Activated CD4-positive, alpha-beta T cell treated with anti-CD3 and anti-CD28 coated beads for 24 hours (primary cell): ENCODE measurements at places on chromosomes 7 and 10.

DNA sequence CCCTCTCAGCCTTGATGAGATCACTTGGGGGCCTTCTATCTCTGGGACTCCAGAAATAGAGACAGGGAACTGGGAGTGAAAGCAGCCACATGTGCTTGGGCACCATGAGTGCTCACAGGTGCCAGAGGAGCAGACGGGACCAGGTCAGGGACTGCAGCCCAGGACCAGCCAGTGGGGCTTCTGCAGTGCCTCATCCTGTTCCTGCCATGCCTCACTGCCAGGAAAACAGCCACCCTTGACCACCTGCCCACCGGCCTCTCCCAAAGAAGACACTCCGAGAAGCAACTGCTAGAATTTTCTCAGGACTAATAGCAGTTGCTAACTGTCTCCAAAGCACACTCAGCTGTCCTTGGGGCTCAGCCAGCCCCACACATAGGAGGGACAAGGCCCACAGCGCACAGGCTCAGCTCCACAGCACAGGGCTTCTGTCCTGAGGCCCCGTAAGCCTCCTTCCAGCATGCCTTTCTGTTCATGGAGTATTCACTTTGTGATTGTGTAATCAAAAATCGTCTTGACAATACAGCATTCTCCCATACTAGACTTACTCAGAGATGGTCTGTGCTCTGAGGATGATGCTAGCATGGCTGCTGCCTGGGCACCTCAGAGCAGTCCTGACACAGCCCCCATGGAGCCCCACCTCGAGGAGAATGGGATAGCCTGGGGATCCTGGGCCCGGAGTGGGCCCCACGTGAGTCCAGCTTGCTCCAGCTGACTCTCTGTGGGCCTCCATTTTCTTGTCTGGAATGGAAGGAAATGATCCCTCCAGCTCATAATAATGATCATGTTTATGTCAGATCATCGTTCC is 115.7 kb upstream of the RET start:
- DNase-seq = no peak

GRCh38 chr10:32366588-32366987 is 19.6 kb upstream of the EPC1 start:
- no peak for DNase-seq

GRCh38 chr7:116500078-116500853 is 728 bp downstream of the CAV2 start:
- DNase-seq = peak; percentile 18

GRCh38 chr7:36191292-36191920 is 38.4 kb downstream of the EEPD1 start:
- no peak for DNase-seq

DNA sequence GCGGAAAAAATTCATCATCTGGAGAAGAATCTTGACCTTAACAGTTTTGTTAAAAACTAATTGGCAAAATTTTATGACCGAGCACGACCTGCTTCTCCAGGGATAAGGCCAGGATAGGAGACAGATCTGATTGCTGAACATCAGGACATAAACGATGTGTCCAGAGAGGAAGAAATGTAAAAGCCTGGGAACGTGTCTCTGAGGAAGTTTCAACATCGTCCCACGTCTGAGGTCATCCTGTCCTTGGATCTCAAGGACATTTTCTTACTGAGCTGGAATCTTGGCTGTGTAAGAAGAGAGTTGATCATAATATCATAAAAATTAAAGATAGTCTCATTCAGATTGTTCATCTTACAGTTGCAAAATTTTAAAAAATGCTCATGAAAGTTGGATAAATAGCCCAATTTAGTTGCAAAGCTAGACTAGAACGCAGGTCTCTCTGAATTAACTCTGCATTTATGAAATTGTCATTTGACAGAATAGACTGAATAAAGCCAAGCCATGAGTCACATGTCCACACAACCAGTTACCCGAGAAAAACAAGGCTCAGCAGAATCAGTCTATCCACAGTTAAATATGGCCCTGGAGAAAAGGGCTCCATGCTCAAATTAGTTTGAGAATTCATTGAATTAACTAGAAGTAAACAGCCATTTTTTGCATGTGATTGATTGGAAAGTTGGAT is 120.0 kb upstream of the EGFR start:
- DNase-seq = no peak

- no peak for DNase-seq
Measured at GRCh38 chr7:100163871-100164270, 4.5 kb downstream of the GAL3ST4 start.

- DNase-seq = no peak
Measured at GRCh38 chr10:70960316-70960715, 72.0 kb upstream of the PCBD1 start.

DNA sequence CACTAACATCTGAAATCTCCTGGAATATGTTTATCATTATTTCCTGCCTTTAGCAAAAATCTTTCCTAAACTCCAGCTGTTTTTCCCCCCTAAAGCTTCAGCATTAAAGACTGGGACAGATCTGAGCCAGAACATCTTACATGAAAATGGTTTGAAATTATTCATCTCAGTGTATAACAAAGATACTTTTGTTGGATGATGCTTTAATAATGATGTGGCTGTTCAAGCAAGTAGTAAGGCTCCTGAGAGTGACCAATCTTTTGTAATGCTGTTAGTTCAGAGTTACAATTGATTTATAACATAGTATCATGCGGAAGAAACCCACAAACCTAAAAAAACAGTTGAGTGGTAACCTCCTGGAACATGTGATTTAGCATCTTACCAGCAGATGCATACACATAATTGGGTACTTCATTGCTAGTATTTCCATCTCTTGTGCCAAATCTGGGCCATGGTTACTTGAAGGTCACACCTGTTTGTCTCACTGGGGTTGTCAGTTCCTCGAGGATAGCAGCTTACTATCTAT is 1.5 kb downstream of the BZW2 start:
- DNase-seq = no peak

DNA sequence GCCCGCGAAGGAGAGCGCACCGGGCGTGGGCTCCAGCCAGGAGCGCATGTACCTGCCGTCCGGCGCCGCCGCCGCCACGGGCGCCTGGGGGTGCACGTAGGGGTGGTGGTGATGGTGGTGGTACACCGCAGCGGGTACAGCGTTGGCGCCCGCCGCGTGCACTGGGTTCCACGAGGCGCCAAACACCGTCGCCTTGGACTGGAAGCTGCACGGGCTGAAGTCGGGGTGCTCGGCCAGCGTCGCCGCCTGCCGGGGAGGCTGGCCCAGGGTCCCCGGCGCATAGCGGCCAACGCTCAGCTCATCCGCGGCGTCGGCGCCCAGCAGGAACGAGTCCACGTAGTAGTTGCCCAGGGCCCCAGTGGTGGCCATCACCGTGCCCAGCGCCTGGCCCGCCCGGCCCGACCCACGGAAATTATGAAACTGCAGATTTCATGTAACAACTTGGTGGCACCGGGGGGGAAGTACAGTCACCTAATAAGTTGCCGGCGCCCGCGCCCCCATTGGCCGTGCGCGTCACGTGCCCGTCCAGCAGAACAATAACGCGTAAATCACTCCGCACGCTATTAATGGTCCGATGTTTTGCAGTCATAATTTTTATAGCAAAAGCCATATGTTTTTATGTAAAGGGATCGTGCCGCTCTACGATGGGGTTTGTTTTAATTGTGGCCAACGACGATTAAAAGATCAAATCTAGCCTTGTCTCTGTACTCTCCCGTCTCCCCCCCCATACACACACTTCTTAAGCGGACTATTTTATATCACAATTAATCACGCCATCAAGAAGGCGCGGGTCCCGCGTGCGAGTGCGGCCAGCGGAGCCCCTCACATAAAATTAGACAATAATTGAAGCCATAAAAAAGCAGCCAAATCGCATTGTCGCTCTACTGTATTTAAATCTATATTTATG is at the start of gene HOXA9:
TSS of gene HOXA9 (minus strand) at position 449 of the 907 bp plus-strand sequence. CDS start at position 369, 80 bp downstream.
- DNase-seq = no peak

DNA sequence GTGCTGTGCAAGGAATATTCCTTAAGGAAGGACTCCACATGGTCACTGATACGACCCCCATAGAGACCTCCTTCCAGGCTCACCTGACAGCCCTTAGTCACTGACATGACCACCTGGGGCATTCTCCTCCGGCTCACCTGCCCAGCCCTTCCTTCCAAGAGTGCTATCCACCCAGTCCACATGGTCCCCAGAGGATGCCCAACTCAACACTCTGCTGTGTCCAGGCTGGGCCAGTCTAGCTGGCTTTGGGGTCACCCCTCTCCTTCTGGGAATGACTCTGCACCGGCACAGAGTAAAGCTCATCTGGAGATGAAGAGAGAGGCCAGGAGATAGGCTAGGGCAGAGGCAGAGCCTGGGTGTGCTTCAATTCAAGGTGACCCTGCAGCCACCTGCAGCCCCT is 300.8 kb downstream of the TNS3 start:
- no peak for DNase-seq

DNA sequence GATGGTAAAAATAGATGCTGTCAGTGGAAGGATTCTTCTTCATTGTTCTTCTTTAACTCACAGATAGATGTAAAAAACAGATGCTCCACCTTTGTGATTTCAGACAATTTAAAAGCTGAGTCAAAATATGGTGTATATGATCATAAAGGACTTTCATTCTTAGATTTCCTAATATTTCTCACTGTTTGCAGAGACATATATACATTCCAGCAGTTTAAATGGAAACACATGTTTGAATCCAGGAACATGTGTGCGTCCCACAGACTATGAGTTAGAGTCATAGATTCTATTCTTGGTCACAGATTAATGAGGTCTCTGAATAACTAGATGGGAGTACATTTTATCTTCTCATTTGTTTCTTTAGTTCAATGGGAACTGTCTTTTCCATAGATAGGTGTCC is 109.6 kb downstream of the BICC1 start:
- no peak for DNase-seq

- no peak for DNase-seq
Measured at GRCh38 chr7:26143298-26144048, 8.5 kb upstream of the NFE2L3 start.

DNA sequence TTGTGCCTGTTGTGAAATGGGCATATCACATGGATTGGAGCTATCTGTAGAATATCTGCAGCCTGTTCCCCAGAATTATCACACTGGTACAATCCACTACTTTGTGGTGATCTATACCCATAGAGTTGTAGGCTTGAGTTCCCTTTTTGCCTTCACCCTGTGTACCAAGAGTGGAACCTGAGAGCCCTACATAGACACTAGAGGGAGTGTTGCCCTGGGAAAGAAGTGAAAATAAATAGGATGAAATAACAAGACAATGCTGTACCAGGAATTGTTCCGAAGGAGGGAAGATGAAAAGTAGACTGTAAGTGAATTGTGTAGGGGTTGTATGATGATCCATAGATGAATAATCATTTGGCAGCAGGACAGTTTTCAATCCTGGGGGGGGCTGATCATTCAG is 9.0 kb downstream of the SORCS3 start:
- no peak for DNase-seq

GRCh38 chr10:132502544-132503300 is 34.9 kb upstream of the INPP5A start:
- no peak for DNase-seq

DNA sequence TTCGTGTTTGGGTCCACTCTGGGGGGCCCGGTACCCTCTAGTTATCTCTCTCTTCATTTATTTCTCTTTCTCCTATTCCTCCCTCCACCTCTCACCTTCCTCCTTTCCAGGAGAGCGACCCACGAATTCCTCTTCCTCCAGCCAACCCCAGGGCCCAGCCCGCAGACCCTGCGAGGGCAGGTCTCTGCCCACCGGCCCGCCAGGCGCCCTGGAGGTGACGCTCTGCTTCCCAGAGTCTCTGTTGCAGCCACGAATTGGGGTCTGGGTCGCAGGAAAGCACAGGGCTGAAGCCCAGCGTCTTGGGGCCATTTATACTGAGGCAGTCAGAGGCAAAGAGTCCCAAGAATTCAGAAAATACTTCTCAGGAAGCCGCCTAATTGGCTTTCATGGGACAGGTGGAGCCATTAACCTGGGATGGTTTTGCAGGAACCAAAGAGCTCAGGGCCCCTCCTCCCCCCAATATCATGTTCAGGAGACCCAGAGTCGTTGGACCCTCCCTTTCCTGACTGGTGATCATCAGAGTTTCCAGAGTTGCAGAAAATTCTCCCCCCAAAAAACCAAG is 2.7 kb upstream of the EN2 start:
- no peak for DNase-seq

- DNase-seq = no peak
Measured at GRCh38 chr7:90178679-90179278, 24.5 kb downstream of the STEAP1 start.

GRCh38 chr10:49096890-49097445 is 18.4 kb downstream of the VSTM4 start:
- DNase-seq = no peak

GRCh38 chr7:158488181-158488971 is 99.2 kb downstream of the PTPRN2 start:
- DNase-seq = no peak

GRCh38 chr7:79740076-79740475 is 286.6 kb upstream of the MAGI2 start:
- no peak for DNase-seq

GRCh38 chr7:2211259-2211880 is 21.4 kb downstream of the MAD1L1 start:
- no peak for DNase-seq

DNA sequence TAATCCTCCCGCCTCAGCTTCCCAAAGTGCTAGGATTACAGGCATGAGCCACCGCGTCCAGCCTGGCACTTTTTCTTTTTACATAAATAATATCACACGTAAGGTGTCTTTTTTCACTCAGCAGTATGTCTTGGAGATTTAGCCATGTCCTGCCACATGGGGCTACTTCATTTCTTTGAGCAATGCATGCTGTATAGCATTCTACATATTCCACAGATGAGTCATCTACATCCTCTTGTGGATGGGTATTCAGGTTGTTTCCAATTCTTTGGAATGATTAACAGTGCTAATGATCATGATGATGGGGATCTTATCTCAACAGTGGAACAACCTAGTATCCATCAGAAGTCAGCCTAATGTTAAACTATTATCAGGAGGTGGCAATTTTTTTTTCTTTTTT is 50.8 kb downstream of the ZNF503 start:
- no peak for DNase-seq

- no peak for DNase-seq
Measured at GRCh38 chr7:52909131-52909530, 126.3 kb upstream of the POM121L12 start.

DNA sequence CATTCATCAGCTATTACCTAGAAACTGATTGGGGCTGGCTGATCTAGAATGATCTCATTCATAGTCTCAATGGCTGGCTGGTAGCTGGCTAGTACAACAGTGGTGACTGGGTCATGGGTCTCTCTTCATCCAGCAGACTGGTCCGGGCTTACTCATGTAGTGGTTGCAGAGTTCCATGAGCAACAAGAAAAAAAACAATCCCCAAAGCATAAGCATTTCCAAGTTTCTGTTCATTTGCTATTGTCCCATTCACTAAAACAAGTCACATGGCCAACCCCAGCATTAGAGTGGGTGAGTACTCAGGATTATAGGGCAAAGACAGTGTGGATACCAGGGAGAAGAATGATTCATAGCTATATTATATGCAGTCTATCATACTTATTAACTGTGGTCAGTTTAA is 85.2 kb upstream of the SEMA3C start:
- DNase-seq = no peak

DNA sequence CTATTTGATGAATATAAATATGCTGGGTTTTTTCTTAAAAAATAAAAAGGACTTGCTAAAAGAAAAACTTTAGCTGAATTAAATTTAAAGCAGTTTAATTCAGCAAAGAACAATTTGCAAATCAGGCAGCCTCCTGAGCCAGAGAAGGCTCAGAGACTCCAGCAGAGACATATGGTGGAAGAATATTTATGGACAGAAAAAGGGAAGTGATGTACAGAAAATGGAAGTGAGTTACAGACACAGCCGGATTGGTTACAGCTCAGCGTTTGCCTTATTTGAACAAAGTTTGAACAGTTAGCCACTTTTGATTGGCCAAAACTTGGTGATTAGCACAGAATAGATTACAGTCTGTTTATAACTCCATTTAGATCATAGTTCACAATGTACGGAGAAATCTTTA is 110.3 kb downstream of the GAD2 start:
- no peak for DNase-seq

- no peak for DNase-seq
Measured at GRCh38 chr10:13399236-13399635, 51.1 kb upstream of the SEPHS1 start.
